ENCODE measurements at places on chromosomes 4 and X. TPM values are rescaled to one million over a fixed set of nuclear protein-coding genes. Genes with fewer than 3 reads are reported as not detected.

NAA11 gene
- total RNA-seq: not detected

BGN gene
- total RNA-seq: 1.9 TPM

CT83 gene
- total RNA-seq: not detected

CLNK gene
- not detected for total RNA-seq

ZNF141 gene
- 80.8 TPM for total RNA-seq

PCDH19 gene
- 25.7 TPM for total RNA-seq

HHIP gene
- 0.31 TPM for total RNA-seq

SHROOM4 gene
- 1.7 TPM for total RNA-seq

MAGEE2 gene
- 4.4 TPM for total RNA-seq

PCDH7 gene
- total RNA-seq: 115 TPM

NEXMIF gene
- 57.1 TPM for total RNA-seq

MAGEA11 gene
- not detected for total RNA-seq

UNC5C gene
- total RNA-seq: 23.7 TPM

ZAR1 gene
- total RNA-seq: not detected

PDGFC gene
- total RNA-seq: 29.0 TPM

NXF2 gene
- total RNA-seq: not detected

ARX gene
- total RNA-seq: 6.2 TPM

MEPE gene
- total RNA-seq: 0.16 TPM

PABPC5 gene
- total RNA-seq: 11.9 TPM

SYN1 gene
- total RNA-seq: 17.5 TPM

PRRG3 gene
- 7.2 TPM for total RNA-seq

BEX2 gene
- 101 TPM for total RNA-seq

PCDH11X gene
- 130 TPM for total RNA-seq

HAUS3 gene
- total RNA-seq: 37.4 TPM

CT55 gene
- not detected for total RNA-seq

CSAG1 gene
- total RNA-seq: not detected

FGA gene
- total RNA-seq: 2.8 TPM

PALLD gene
- 25.0 TPM for total RNA-seq

NPY2R gene
- 1.2 TPM for total RNA-seq

RP2 gene
- 25.1 TPM for total RNA-seq

SLC38A5 gene
- 26.5 TPM for total RNA-seq

ZFP92 gene
- total RNA-seq: 1.9 TPM

PRDX4 gene
- total RNA-seq: 37.9 TPM

FHIP1A gene
- total RNA-seq: 3.3 TPM

FAM184B gene
- total RNA-seq: 3.6 TPM

RTL3 gene
- not detected for total RNA-seq
